ENCODE measurements at places on chromosomes 6 and 20. TPM values are rescaled to one million over a fixed set of nuclear protein-coding genes. Genes with fewer than 3 reads are reported as not detected.

DNA sequence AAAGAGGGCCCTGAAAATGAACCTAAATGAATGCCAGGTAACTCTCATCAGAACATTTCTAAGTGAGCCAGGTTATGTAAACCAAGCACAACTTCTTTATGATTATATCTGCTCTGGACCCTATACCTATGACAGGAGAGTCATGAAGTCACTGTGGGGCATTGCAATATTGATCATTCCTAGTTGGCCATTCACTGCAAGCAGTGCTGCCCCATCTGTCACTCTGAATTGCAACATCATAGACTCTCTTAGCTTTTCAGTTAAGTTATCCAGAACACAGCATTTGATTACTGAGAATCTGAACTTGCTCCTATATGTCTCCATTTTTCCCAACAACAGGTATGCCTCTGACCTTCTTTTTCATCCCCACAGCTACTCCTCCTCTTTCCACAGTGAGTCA is 3.3 kb downstream of the COL21A1 start:
- DNase-seq = no peak

DNA sequence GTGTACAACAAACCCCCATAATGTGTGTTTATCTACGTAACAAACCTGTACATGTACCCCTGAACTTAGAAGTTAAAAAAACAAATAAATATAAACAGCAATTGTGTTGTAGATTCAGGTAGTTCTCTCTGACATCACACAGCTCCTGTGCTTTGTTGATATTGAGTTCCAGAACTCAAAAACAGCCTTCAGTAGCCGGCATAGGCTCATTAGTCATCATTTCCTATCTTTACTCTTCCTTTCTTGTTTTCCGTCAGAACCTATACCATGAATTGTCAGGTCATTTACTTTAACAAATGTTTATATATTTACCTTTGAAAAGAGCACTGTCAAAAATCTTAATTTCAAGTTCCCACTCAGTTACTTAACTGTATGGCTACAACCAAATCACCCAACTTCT is 88.8 kb downstream of the ADTRP start:
- no peak for DNase-seq

DNA sequence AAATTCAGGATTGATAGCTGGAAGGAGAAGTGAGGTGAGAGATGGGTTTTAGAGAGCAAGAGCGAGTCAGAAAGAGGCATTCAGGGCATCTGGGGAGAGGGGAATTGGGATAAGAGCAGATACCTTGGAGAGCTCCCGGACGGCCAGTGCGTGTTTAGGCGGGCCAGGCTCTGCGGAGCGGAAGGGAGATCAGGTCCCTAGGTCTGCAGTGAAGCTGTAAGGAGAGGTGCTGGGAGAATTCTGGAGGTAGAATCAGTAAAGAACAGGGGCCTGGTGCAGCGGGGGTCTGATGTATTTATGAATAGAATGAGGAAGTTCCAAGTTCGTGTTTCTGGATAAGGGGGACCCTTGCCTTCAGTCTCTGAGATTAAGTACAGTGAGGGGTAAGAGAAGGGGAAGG is 47.4 kb upstream of the FAM83D start:
- no peak for DNase-seq

DNA sequence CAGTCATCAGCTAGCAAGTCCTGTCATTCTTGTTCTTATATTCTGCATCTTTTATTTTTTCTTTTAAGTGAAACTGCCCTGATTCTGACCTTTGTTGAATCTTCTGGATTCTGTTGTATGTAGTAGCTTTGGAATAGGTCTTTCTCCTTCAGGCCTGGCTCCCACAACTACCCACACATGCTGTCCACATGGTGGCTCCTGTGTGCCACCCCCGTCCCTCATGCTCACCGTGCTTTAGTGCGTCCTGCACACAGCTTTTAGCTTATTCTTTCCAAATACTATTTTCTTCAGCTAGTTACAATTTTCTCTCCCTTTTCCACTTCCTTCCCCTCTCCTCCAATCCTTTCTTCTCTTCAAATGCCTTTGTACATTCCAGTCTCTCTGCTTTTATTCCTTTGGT is 61.8 kb downstream of the CTNNBL1 start:
- DNase-seq = no peak

DNA sequence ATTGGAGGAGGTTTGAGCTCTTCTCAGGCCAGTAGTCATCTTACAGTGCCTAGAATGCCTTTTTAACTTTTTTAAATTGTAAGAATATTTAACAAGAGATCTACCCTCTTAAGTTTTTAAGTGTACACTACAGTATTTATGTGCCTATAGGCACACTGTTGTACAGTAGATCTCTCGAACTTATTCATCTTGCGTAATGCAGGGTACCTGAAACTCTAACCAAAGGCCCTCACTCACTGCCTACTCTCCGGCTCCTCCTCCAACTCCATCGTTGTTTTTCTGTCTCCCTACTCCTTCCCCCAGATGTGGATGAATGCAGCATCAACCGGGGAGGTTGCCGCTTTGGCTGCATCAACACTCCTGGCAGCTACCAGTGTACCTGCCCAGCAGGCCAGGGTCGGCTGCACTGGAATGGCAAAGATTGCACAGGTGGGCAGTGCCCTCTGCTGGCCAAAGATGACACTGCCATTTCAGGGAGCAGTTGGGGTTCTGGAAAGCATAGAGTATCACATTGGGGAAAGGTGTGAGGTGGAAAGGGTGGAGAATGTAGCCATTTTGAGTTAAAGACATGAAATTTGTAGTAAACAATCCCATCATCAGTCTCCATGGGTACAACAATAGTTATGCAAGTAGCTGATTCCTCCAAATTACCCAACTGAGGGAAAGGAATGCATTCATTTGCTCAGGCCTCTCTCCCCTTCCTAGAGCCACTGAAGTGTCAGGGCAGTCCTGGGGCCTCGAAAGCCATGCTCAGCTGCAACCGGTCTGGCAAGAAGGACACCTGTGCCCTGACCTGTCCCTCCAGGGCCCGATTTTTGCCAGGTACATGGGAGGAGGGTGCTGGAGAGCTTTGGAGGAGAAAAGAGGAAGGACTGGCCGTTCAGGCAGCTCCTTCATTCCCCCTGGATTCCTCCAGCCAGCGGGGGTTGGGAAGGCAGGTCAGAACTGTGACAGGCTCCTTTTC is 18.4 kb upstream of the ZNF76 start:
- DNase-seq = peak; percentile 37

DNA sequence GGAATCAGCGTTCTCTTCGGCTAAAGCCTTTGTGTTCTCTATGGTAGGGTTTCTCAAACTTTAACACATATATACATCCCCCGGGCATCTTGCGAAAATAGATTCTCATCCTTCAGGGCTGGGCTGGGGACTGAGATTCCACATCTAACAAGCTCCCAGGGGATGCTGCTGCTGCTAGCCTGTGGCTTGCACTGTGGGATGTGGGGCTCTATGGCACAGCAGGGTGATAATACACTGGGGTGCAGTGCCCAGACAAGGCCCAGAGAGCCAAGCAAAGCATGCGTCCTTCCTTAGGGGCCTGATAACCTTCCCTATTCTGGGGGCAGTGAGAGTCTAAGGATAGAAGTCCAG is 102.0 kb downstream of the LAMP5 start:
- no peak for DNase-seq

- no peak for DNase-seq
Observed at GRCh38 chr20:2603816-2604505, 48.5 kb upstream of the NOP56 start.

DNA sequence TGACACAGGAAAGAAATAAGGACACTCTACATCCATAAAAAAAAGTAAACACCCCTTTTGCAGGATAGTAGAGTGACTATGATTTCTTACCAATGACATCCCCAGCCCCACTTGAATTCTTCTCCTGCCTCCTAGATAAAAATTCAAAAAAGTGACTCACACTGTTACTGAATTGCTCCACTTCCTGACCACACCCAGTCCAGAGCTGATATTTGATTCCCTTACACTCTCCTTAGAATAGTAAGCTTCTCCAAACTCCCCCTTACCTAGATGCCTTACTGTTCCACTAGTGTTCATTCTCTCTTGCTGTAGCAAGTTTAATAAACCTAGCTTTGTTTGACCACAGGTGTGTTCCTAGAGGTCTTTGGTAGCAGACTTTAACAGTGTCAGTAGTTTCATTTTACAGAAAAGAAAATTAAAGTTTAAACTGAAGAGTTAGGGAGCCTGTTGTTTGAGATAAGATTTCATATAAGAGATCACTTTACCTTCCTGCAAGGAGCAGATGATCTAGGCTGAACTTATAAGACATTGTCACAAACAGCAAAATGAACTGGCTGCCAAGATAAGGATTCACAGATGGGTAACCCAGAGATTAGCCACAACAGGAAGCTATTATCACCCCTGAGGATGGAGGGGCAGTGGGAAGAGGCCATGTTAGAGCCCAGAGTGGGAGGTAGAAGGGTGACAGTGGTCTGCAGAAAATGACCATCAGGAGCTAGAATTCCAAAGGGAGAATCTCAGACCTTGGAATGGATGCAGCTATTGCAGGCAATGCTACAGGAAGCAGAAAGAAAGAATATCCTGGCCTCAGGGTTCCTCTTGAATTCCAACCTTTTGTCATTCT is 28.4 kb upstream of the BTN3A2 start:
- peak; percentile 70 for DNase-seq

DNA sequence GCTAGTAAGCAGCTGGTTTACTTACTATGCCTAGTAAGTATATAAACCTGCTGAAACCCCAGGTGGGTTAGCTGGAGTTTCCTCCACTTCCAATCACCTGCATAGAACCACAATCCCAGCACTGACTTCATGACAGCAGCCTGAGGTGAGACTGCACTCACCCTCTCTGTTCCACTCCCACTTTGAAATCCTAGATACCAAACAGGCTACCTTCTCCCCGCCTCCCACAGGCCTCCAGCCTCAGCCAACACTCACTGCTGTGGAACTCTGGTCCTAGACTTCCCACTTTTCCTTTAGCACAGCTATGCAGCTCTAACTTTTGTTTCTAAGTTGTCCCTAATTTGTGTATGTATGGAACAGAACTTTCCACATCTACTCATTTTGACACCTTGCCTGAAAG is 149.7 kb upstream of the ARID1B start:
- no peak for DNase-seq

Gene FAM83B
- not detected for total RNA-seq

Gene PBX2
- total RNA-seq = 50.1 TPM

Gene DEFB124
- not detected for total RNA-seq

All from HFFc6 (cell line).